NCI-H460 (cell line): ENCODE measurements at places on chromosomes 12 and 14. TPM values are rescaled to one million over a fixed set of nuclear protein-coding genes. Genes with fewer than 3 reads are reported as not detected.

GALNT6 gene
- total RNA-seq, result not detected in 2 replicates

NUP107 gene
- 66.7 and 75.7 TPM in 2 replicates for total RNA-seq

FGF6 gene
- total RNA-seq, result not detected in 2 replicates

TAS2R10 gene
- total RNA-seq, result 0.25 TPM in 1 of 2 replicates, not detected in the other

CPNE6 gene
- not detected in 2 replicates for total RNA-seq

LIMA1 gene
- 39.3 and 40.9 TPM in 2 replicates for total RNA-seq

TRPV4 gene
- not detected in 2 replicates for total RNA-seq

SLC4A8 gene
- total RNA-seq, result 0.29 and 0.35 TPM in 2 replicates

CAPZA3 gene
- total RNA-seq, result not detected in 2 replicates

INSM2 gene
- total RNA-seq, result not detected in 2 replicates

B4GALNT3 gene
- total RNA-seq, result 1.4 and 1.7 TPM in 2 replicates

DNA sequence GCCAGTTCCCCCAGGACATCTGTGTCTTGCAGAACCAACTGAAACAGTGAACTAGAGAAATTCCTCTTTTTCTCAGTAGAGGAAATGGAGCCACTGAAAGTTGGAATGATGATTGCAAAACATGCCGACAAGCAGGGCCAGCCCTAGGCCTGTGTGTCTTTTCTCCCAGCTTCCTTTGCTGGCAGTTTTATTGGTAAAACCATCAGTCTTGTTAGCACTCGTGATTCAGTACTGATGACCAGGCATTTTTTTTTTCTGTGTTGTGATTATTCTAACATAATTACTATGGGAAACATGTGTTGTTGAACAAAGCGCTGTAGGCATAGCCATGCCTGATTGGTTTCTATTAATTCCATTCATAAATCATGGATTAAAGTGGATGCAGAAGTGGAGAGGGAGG, 620.7 kb downstream of the AACS start:
- no peak for DNase-seq

DNA sequence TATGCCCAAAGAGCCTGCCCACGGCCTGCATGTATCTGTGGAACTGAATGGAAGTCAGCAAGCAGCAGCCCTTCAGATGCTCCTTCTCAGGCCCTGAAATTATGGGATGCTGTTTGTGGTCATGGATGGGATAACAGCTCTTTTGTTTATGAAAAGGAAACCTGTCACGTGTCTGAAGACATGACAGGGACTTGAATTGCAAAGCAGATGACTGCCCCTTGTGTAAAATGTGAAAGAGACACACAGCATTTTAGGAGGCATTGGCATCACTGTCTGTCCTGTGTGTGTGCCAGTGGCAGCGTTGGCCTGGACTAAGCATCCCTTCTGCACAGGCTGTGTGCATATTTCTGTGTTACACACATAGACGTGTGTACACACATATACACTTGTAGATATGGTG, 192.1 kb downstream of the VRK1 start:
- DNase-seq, result no peak

DNA sequence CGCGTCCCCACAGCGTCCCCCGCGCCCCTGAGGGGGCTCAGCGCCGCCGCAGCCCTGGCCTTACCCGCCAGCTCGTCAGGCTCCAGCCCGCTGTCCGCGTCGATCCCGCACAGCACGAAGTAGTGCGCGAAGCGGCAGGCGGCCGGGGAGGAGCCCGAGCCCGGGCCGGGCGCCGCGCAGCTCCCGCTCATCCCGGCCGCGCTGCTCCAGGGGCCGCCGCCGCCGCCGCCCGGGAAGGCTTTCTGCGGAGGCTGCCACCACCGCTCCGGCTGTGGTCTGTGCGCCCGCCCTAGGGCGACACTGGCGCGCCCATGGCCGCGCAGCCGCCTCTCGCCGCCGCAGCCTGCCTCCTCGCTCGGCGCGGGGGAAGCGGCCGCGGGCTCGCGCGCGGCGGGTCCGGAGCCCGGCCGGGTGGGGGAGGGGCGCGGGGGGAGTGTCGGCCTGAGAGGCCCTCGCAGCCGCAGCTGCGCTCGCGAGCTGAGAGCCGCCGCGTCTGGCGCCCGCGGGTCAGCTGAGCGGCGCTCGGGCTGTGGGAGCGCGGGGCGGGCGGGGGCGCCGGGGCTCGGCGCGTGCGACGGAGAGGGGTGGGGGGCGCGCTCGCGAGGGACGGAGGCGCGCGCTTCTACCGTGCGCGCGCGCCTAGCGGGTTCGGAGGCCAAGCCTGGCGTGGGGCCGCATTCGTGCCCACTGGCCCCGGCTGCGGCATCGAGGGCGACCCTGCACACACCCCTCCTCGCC, at the start of gene DENND5B:
TSS of gene DENND5B (minus strand) at position 495 of the 738 bp plus-strand sequence. CDS start at position 191, 304 bp downstream.
- peak; percentile 44 for DNase-seq

DNA sequence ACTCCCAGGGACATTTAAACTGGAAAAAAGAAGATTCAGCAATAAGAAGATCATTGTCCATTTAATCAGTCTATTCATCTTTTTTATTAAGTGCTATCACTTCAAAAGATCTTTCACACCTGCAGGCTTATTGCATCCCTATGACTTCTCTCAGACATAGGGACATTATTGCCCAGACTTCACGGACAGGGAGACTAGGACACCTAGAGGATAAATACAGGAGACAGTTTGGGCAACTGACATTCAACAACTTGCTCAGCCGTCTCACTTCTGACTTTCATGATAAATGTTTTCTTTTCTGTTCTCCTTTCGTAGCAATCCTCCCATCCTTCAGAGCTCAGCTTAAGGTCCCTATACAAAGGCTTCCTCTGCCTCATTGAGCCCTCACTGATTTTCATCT, 84.3 kb downstream of the TMEM30B start:
- peak; percentile 44 for DNase-seq

DNA sequence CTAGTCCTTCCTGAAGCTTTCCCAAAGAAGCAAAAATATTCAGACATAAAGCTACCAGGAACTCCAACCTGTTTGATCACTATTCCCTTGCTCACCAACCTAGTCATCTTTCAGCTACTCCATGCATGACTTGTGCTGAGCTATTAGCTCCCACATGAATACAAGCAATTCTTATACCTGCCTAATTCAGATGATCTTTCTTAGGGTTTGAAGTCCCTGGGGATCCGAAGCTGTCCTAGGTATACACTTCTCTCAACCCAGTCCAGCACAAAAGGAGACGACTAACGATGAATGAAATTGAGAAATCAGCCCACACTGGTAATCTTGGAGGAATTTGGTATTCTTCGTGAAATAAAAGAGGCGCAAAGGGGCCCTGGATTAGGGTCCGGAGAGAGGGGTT, 631 bp upstream of the PTGR2 start:
- DNase-seq, result no peak

DNA sequence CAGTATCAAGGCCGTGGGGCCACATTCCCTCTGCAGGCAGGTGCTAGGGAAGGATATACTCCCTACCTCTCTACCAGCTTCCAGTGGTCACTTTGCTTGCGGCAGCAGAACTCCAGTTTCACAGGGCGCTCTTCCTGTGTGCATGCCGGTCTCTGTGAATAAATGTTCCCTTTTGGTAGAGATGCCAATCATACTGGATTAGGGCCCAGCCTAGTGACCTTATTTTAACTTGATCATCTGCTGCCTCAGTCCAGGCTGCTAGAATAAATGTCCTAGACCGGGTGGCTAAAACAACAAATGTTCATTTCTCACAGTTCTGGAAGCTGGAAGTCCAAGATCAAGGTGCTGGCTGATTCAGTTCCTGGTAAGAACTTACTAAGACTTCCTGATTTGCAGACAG, 198.8 kb upstream of the TMEM132C start:
- DNase-seq, result no peak

- no peak for DNase-seq
Measured at GRCh38 chr12:32897687-32898573, 1.4 kb upstream of the PKP2 start.

GRCh38 chr12:24505366-24506015, 443.4 kb downstream of the BCAT1 start:
- no peak for DNase-seq

- no peak for DNase-seq
Measured at GRCh38 chr14:80521456-80521855, 310.2 kb upstream of the DIO2 start.

DNA sequence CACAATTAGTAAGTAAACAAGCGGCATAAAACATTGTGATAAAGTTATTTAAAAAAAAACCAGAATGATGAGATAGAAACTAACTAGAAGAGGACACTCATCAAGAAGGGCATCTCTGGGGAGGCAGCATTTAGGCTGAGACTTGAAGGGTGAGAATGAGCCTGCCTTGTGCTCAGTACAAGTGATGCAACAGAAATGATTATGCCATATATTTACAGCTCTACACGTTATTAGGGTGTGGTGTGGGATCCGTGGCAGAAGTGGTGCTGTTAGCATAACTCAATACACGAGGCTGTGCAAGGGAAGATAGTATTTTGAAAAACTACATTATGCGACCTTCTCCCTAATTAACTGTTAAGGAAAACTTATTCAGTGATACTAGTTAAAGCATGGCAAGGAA, 178.5 kb upstream of the ATF7IP start:
- DNase-seq, result no peak

- DNase-seq, result no peak
Measured at GRCh38 chr12:16972923-16973770, 367.2 kb upstream of the LMO3 start.

- no peak for DNase-seq
Measured at GRCh38 chr14:61649283-61649682, 46.0 kb upstream of the HIF1A start.

DNA sequence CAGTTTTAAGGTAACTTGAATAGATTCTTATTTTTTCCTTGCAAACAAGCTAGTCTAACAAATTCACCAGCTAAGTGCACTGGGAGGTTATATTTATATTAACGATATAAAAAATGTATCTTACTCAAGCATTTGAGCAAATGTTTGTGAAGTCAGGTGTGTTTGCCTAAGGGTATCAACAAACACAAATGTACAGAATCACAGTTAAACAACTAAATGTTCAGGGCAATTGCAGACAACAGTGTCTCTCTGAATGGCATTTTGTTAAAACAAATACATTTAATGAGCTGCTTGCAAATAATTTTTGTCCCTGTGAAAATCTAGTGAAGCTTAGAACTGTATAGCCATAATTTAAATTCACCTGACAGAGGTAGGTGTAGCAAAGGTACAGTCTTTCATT, 28.2 kb upstream of the FLRT2 start:
- no peak for DNase-seq

DNA sequence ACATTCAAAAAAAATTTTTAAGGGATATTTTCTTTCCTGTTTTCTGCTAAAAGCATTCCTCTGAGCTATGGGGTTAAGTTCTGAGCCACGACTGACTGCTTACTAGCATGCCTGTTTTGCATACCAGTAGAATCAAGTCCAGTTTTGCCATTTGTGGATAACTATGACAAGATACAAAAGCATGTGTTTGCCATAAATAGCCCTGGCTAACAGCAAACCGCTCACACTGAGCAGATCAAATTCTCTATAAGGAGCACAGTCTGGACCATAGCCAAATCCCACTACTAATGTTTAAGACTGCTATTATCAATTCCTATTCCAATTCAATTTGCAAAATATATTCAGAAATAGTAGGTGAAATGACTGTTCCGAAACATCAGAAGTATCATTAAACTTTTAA, 3.2 kb downstream of the CFL2 start:
- DNase-seq, result no peak

DNA sequence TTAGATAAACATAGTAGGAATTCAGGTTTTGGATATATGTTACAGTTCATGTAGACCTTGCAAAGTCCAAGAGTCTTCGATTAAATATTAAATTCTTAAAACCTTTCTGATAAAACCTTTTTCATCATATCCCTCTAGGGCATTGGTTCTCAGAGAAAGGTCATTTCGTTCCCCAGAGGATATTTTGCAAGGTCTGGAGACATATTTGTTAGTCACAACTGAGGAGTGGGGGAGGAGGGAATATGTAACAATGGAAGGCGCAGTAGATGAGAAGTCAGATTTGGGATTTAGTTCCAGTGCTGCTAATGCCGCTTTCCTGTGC, 5.3 kb downstream of the TMEM253 start:
- peak; percentile 83 for DNase-seq

DNA sequence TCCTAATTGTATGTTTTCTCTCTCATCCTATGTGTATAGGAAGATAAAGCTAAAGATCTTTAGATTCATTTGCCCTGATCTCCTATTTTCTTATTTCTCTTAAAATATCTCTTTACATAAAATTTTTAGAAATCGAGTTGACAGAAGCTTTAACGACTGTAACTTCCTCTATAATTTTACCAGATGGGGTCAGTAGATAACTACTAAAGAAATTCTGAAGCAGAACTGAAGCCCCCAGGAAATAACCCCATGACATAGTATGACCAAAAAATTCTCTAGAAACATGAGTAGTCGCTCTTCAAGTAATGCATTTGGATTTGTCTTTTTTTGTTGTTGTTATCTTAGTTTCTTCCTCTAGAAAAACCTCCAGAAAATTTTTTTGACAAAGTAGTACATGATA, 288.0 kb downstream of the ERC1 start:
- DNase-seq, result no peak

DNA sequence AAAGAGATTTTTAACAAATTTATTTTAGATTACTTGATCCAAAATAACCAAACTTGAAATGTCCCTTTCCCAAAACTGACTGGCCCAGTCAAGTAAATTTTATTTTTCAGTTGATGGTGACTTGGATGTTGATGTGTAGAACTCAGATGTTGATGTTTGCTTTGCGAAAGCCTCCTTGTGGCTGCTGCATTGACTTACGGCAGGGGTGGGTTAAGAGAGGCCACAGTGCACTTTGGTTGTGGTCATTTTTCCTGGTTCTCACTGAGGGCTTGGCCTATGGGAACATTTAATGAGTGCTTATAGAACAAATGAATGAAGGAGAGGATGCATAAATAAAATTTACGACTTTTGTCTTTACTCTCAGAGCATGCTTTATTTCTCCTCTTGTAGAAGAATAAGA, 52.6 kb downstream of the SLCO1B3 start:
- no peak for DNase-seq

DNA sequence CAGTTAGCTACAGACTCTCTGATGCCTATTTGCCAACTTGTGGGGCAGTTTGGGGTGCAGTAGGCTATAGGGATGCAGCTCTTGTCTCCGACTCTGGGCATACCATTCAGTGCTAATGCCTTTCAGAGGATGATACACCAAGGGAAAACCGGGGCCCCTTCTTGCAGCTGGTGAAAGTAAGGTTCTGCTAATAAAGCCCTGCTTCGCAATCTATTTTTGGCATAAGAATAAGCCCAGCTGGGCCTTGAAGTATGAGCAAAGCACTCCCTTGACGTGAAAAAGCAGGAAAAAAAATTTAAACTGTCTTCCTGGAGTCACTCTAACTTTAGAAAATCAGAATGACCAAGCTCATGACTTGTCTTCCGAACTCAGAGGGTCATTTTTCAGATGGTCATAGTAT, 124.1 kb upstream of the RBM19 start:
- DNase-seq, result no peak

GRCh38 chr12:44217146-44217883, 381.4 kb downstream of the TMEM117 start:
- no peak for DNase-seq
